ENCODE measurements at places on chromosomes 6 and 20.

DNA sequence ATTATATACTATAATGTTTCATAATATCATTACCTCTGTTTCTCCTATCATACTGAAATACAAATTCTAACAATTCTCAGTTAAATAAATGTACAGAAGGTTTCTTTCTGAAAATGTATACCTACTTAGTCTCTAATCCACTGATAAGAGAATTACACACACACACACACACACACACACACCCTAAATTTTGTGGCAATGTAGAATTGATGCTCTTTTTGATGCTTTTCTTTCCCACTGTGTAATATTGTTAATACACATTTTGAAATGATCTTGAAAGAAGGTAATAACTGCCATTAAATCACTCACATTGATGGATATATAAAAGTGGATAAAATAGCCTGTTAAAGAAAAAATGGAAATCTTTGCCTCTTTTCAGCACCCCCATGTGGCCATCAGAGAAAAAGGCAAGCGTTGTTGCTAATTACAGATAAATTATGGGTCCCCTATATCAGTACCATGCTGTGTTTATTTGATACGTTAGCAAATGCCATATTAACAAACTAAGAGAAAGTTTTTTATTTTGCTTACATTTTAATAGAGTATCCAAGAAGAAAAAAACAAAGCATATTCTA lies 76.6 kb upstream of the VGLL2 start:
- no peak for DNase-seq

DNA sequence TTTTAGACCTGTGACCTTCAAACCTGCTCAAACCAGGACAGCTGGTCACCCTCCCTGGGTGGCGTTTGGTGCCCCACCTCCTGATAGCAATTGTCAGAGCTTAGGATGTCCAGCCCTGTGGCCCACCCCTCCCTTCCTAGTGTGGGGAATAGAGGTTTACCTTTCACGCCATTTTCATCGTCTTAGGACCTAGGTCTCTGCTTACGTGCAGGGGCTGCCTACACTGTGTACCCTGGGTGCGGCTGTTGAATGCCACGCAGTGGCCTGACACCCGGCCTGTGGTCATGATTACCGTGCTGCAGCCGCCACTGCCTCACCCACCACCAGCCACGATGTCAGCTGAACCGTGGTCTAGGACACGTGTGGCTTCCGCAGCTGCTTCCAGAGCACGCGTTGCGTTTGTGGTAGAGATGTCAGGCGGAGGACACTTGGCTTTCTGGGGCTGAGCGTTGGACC lies 157.3 kb downstream of the DTNBP1 start:
- no peak for DNase-seq

- DNase-seq = no peak
These were observed 5.1 kb upstream of the TCEA2 start for GRCh38 chr20:64057628-64058498.

GRCh38 chr6:84139311-84139710 lies 88.1 kb downstream of the CEP162 start:
- no peak for DNase-seq

- no peak for DNase-seq
These were observed 918 bp downstream of the EIF6 start for GRCh38 chr20:35283441-35284266.

DNA sequence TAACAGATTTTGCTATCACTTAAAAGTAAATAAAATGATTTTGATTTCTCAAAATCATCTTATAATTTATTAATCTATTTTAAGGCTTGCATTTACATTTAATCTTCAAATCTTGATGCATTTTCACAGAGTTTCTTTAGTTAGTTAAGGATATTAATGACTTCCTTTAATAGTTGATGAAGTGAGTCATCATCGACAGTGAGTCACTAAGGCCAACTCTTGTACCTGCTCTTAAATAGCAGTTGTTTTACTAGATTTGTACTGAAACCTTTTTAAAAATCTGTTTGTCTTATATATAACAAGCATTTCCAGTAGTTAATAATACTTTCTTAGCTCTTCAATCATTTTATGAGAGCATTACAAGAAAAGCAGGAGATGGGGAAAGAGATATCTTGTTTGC lies 191.7 kb downstream of the ESR1 start:
- no peak for DNase-seq

Data from SK-N-MC (cell line).